Ureter (tissue), 1 donor: ENCODE measurements at places on chromosomes 4 and X. TPM values are rescaled to one million over a fixed set of nuclear protein-coding genes. Genes with fewer than 3 reads are reported as not detected.

DNA sequence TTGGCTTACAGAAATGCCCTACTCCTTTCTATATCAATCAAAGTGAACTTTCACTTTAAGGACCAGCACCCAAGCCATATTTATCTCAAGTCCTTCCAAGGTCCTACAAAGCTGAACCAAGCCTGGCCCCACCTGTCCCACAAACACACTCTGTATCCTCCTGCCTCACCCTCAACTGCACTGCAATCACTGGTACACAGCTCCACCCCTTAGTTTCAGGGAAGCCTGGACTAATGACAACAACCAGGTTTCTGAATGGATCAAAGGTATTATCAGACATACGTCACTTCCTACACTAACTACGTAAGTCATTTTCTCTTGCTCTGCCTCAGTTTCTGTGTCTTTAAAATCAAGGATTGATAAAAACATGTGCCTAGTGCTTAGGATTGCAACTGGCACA, 205.6 kb upstream of the HS3ST1 start:
- DNase-seq = no peak

GRCh38 chr4:88949605-88950004, 107.4 kb downstream of the FAM13A start:
- no peak for DNase-seq

DNA sequence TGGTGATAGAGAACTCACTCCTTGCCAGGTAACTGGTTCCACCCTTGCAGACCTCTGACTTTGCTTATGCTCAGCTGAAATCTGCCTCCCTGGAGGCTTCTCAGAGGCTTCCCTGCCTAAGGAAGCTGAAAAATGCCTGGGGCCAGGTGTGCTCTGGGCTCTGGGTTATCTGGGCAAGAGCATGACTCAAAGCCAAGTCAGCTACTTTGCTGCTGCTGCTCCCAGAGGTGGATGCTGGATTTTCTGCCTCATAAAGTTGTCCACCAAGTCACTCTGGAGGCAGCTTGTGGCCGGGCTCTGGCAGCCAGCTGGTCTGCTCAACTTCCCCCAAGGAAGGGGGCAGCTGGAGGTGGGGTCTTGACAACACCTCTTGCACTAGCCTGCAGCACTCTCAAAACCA, 132.7 kb downstream of the PJA1 start:
- DNase-seq = peak; percentile 46

DNA sequence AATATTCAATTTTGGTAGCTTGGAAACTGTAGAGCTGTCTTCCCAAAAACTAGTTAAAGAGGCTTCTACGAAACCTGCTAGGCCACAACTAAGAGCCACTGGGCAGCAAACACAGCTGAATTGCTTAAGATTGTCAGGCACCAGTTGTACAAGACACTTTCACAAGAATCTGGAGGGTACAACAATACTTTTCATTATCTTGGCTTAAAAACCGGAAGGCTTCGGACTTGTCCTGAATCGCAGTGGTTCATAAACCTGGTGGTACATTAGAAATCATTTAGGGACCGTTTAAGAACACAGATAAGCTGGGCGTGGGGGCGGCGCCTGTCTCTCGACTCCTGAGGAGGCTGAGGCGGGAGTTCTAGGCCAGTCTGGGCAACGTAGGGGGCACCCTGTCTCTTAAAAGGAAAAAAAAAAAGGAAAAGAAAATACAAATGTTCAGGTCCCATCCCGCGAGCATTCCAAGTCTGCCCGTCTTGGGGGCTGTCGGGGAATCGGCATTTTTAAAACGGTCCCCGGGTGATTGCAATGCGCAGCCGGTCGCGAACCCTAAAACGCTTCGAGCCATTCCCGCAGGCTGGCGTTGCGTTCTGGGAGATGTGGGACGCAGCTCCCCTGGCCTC, 763 bp downstream of the PYURF start:
- no peak for DNase-seq

DNA sequence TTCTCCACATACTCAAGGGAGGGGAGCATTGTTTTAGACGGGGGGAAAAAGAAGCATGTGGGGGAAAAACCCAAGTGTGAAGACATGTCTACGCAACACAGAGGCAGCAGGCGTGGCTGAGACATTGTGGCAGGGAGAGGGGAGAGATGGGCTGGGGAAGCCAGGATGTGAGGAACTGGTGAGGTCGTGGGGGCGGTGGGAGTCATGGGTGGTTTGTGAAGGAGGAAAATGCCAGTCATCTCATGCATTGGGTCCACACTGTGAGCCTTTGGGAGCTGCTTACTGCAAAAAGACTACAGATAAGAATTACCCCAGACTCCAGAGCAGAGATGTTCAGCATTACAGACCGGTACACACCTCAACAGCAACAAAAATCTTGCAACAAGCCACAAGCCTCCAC, 2.1 kb downstream of the JAKMIP1 start:
- DNase-seq = no peak

WDR13 gene
- total RNA-seq = 127 TPM

DNA sequence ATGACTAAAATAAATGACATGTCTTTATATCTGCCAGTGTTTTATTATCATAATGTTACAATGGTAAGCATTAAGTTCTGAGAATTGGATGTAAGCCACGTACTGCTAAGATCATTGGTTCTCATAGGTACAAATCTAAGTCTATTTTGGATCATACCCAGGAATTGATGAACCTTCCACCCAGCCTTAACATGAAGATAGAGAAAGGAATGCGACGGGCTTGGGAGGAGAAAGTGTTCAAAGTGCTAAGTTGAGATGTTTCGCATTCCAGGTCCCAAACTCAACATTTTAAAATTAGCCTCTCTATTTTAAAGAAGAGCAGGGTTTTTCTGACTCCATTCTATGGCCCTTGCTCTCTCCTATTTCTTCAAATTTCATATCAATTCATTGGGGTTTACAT, 54.9 kb upstream of the FRAS1 start:
- DNase-seq = no peak
